ENCODE measurements at places on chromosomes 13 and 19.
A peak's percentile ranks its signal among the peaks of the same experiment; 100 is the strongest.

DNA sequence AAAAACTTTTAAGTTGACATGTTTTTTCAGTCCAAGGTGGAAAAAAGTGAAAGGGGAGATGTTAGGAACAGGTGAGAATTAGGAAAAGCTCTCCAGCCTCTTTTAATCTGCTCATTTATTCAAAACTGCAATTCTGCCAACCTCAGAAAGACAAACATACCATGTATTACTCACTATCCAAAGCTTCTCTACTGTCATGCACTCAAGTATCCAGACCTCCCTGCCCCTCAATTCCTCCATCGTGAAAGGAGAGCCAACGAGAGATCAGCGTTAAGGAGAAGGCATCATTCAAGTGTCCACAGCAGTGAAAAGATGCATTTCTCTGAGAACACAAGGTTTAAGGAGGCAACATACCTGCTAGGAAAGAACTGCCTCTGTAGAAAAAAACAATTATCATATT lies 24.5 kb downstream of the DIAPH3 start:
- DNase-seq, result no peak

GRCh38 chr13:66563076-66563475 lies 667.1 kb downstream of the PCDH9 start:
- DNase-seq, result no peak

DNA sequence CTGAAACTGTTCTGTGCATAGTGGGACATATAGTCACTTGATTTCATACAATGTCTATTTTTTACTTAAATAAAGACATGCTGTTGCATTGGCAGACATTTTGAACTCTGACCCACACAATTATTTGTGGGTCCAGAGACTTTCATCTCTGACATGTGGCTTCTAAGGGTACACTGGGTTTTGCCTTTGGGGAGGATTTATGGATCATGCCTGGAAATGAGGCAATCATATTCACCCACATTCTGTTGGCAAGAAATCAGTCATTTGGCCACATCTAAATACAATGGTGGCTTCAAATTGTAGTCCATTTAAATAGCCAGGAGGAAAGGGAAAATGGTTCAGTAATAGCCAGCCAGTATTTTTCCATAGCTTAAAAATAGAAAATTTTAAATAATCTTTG lies 238.3 kb upstream of the KLF12 start:
- DNase-seq, result no peak

DNA sequence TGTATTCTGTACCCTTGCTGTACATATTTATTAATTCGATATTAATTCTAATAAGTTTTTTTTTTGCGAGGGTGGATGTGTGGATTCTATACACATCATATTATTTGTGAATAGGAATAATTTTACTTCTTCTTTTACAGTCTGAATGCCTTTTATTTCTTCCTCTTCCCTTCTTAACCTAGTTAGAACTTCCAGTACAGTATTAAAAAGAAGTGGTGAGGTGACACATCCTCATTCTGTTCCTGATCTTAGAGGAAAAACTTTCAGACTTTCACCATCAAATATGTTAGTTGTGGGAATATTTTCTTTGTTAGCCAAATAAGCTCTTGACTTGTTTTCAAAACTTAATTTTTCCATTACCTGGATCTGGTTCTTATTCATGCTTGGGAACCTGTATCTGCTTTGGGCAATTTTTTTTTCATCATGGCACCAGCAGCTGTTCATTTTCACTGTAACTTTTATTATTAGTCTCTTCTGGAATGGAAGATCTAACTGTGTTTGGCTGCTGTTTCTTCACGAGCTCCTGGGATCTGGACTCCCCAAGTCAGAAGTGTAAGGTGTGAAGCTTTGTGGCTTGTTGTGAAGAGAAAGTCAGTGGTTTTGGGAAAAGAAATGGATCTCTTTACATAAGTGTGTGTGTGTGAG lies 33.1 kb downstream of the RGCC start:
- no peak for DNase-seq

GRCh38 chr13:112892426-112893206 lies 76.4 kb upstream of the MCF2L start:
- no peak for DNase-seq

DNA sequence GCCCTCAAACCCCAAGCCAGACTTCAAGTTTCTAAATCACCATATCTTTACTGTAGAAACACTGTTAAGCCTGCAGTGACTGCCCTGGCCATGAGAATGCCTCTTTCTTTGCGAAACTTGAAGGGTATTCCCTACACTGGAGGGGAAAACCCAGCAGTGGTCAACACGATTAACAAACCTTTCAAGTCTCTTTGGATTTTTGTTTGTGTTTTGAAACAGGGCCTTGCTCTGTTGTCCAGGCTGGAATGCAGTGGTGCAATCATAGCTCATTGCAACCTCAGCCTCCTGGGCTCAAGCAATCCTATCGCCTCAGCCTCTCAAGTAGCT lies 17.4 kb upstream of the POMP start:
- no peak for DNase-seq

DNA sequence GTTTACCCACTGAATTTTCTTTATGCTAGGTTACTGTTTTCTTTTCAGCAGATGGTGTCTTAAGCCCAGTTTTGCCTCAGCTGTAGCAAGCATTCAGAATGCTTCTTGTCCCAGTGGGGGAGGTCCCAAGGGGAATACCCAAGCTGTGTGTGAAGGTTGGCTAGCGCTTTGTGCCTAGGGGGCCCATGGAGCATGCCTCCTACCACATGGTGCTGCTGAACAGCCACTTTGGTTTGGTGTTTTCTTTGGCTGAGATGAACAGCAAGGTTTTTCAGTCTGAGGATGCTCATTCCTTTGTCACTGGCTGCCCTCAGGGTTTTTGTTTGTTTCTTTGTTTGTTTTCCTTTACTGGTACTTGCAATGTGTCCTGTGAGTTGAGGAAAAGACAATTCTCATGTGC lies 99.0 kb downstream of the PCDH20 start:
- DNase-seq, result no peak

GRCh38 chr13:111623743-111624505 lies 303.5 kb downstream of the TEX29 start:
- DNase-seq, result no peak

DNA sequence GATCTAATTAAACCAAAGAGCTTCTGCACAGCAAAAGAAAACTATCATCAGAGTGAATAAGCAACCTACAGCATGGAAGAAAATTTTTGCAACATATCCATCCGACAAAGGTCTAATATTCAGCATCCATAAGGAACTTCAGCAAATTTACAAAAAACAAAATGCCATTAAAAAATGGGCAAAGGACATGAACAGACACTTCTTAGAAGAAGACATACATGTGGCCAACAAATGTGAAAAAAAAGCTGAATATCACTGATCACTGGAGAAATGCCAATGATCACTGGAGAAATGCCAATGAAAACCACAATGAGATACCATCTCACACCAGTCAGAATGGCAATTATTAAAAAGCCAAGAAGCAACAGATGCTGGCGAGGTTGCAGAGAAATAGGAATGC lies 32.5 kb downstream of the ZNF582 start:
- DNase-seq, result no peak

GRCh38 chr19:46818812-46819211 lies 30.4 kb upstream of the SLC1A5 start:
- DNase-seq, result no peak

- DNase-seq, result no peak
These were observed 1.9 kb downstream of the NTN5 start for GRCh38 chr19:48670699-48671445.

- DNase-seq, result no peak
These were observed at the start of gene R3HDM4 for GRCh38 chr19:913080-913748. Gene R3HDM4 (minus strand): TSS chr19:913219. CDS start chr19:913157, 62 bp downstream.

GRCh38 chr13:100566543-100566942 lies 22.0 kb downstream of the GGACT start:
- DNase-seq, result no peak

GRCh38 chr13:52599848-52600603 lies 42.2 kb upstream of the HNRNPA1L2 start:
- no peak for DNase-seq

- peak; percentile 26 for DNase-seq
These were observed 805.6 kb upstream of the ARGLU1 start for GRCh38 chr13:107373551-107373950.

GRCh38 chr19:42989851-42990250 lies 36.4 kb downstream of the PSG11 start:
- DNase-seq, result no peak

GRCh38 chr19:39296055-39296645 lies at the start of gene IFNL1:
Gene IFNL1 (plus strand): TSS chr19:39296407. CDS start chr19:39296422, 15 bp downstream.
- no peak for DNase-seq

DNA sequence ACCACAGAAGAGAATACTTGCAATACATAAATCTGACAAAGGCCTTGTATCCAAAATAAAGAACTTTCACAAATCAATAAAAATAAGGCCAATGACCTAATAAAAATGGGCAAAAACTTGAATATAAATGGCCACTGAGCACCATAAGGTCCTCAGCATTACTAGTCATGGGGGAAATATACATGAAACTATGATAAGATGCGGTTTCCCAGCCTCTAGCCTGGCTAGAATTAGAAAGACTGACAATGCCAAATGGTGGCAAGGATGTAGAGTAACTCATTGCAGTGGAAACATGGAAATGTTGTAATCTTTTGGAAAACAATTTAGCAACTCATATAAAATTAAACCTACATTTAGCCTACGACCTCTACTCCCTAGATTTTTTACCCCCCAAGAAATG lies 227.1 kb downstream of the GGACT start:
- no peak for DNase-seq

- DNase-seq, result no peak
These were observed 3.4 kb downstream of the ZNF536 start for GRCh38 chr19:30375553-30376031.

DNA sequence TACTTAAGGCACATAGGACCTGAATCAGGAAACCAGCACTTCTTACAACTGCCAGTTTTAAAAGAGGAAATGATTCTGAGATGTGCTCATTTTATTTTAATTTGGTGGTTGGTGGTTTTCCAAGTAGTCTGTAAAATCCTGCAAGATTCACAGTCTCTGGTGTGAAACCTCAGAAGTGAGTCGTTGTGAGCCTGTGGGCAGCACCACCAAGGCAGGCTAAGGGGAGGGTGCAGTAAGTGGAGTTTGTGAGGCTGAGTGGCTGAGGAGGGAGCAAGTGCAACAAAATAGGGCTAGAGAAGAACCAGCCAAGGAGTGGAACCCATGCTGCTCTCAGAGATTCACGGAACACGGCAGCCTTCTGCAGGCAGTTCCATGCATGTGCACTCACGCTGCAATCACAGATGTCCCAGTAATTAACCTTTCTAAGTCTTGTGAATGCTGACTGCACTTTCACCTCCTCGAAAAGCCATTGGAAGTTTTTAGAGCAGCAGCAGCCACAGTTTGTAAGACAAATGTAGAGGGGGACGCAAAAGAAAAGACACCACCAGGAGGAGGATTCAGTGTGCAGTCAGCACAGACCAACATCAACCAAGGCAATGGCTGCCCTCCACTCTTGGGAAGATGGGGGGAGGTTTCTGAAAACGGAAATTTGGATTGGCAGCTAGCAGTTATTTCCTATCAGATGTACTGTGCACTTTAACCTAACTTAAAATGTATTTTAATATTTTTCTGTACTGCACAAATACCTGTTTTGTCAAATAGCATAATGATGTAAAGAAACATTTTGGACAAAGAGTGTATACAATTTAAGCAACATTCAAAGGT lies 44.9 kb downstream of the ESD start:
- DNase-seq, result no peak

DNA sequence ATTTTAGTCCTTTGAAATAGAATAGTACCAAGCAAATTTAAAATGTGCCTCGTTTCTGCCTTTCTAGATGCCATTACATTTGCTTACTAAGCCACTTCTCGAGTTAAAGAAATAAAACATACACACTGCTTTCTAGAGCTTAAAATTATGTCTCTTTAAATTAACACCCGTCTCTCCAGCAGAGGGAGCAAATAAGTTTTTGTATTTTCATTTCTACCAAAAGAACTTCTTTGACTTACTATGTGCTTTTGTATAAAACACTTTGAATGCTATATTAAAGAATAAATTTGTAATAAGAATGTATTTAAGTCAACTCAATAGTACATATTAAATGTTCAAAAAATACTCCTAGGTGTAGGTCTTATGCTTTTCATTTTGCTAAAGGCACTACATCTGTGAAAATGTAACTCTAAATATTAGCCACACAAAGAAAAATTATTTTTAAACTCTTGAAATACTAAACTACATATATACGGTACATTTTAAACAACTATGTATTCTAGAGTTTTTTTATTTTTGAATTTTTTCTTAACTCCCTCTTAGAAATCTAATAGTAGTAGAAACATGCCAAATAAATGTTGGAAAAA lies 269.3 kb upstream of the MIR17HG start:
- DNase-seq, result no peak

- DNase-seq, result no peak
These were observed 7.5 kb upstream of the TPM4 start for GRCh38 chr19:16068696-16069259.

DNA sequence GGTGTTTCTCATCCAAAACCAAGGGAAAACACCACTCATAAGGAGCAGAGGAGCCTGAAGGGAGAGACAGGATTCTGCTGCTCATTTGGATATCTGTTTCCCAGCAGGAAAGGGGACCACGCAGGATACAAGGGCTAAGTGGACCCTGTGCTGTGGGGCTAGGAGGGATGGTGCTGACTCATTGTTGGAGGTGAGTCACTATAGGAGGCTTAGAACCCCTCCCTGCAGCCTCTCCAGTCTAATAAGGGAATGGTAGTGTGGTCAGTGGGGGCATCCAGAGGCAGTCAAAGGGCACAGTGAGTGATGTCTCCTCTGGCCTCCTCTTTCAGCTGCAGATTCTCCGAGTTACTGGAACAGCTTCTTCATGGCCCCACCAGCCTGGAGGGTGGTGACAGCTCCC lies 442.3 kb downstream of the TUBA3C start:
- DNase-seq, result no peak

GRCh38 chr13:100454876-100455275 lies 133.7 kb downstream of the GGACT start:
- DNase-seq, result no peak

DNA sequence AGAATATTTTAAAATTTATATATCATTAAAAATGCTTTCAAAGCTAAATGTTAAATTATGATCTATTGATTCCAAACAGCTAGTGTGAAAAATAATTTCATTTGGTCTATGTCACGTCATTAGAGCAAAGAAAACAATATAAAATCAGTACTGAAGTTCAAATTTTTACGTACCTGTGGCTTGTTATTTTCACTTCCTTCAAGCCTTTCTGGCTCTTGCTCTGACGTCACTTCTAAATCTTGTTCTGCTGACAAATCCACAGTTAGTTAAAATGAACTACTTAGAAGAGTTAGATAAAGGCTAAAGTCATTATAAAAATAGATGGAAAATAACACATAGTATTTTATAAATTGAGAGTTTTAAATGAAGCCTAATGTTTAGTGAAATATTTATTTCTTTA lies 147.7 kb upstream of the TUBA3C start:
- DNase-seq, result no peak

- no peak for DNase-seq
These were observed 159.5 kb downstream of the RBM26 start for GRCh38 chr13:79246578-79246949.

All from fibroblast of the conjunctiva (primary cell).